ENCODE measurements at places on chromosomes 6 and 20.

- DNase-seq, result no peak
Measured at GRCh38 chr6:160519603-160520042, 144.5 kb downstream of the LPA start.

GRCh38 chr6:133369773-133370272, 128.7 kb downstream of the EYA4 start:
- DNase-seq, result no peak

DNA sequence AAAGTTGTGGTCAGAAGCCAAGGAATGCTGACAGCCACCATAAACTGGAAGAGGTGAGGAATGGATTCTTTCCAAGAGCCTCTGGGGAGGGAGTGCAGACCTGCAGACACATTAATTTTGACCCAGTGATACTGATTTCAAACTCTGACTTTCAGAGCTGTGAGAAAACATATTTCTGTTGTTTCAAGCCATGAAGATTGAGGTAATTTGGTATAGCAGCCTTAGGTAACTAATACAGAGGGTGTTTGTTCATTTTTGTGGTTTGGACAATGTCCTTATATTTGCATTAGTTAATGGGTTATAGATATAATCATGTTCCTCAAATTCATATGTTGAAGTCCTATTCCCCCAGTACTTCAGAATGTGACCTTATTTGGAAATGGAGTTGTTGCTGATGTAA, 85.4 kb upstream of the GTSF1L start:
- no peak for DNase-seq

- no peak for DNase-seq
Measured at GRCh38 chr6:34035704-34036356, 110.1 kb downstream of the GRM4 start.

DNA sequence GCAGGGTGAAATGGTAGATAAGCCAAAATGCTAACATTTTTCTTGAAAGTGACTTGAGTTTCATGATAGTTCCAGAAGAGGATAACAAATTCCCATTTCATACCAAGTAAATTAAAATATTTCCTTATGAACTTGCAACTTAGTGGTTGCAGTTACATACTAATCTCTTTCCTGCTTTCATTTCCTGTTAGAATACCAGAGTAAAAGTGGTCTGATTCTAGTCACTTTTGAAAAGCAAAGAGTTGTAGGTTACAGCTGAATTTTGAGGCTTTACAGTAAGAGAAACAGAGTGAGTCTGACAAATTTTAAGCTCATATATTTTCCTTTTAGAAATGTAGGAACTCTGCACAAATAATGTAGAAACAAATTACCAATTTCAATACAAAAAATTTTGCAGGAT, 117.4 kb downstream of the ZFAND3 start:
- DNase-seq, result no peak

DNA sequence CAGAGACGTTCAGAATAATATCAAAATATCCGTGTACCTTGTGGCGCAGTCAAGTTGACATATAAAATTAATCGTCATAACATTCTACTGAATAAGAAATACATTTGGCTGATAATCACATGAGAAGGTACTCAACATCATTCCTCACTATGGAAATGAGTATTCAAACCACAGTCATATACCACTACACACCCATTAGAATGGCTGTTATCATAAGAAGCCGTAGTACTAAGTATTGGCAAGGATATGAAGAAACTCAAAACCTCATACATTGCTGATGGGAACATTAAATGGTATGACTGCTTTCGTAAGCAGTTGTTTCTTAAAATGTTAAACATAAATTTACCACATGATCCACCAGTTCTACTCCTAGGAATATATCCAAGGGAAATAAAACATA, 244.7 kb downstream of the CDKAL1 start:
- no peak for DNase-seq

DNA sequence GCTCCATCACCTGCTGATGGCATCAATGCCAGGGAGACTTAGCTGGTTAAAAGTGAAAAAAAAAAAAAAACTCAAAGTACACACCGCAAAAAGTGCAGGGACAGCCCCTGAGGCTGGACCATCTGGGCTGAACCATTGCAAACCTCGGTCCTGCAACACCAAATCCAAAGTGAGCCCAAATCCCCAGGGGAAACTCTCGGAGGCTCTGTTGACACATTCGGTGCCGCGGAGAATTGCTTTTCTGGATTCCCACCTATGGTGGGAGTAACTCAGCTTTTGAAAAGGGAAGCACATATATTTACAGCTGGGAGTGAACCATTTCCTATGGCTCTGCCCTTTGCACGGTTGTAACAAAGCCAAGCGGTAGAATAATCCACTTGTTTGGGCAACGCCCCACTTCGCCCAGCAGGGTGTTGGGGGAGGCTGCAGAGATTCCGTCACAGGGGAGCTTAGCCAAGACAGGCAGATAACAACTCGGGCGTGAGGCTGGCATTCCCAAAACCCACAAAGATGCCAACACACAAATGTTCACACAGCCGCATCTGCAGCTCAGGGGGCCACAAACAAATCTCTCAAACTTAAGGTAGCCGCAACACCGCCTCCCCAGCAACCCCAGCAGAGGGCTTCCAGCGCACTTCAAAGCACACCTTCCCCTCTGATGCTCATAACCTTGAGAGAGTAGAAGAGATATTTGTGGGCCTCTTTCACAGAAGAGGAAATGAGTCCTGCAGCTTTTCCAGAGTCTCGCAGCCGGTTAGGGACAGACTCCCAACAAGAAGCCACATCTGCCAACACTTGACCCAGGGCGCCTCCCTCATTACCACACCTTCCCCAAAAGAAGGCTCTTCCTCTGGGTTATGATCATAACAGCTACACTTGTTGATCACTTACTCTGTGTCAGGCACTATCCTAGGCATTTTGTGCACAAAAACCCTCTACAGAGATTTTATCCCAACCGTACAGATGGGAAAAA, 11.4 kb downstream of the ZC3H12D start:
- no peak for DNase-seq

DNA sequence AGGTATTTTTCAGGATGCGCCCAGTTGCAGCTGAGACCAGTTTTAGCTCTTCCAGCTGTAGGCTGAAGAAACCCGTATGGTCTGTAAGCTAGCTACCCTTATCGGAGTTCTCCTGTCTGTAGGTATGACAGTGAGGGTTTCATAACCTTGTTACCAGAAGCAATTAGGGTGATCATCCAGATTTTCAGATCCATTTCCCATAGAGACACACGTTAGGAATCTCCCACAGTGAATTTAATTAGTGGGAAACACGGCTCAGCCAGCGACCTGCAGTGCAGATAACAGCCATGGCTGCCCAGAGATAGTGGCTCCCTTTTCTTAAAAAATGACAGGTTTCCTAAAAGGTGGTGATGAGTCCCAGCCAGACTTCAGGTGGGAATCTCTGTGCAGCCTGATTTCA, 111.1 kb downstream of the BTBD3 start:
- DNase-seq, result no peak

DNA sequence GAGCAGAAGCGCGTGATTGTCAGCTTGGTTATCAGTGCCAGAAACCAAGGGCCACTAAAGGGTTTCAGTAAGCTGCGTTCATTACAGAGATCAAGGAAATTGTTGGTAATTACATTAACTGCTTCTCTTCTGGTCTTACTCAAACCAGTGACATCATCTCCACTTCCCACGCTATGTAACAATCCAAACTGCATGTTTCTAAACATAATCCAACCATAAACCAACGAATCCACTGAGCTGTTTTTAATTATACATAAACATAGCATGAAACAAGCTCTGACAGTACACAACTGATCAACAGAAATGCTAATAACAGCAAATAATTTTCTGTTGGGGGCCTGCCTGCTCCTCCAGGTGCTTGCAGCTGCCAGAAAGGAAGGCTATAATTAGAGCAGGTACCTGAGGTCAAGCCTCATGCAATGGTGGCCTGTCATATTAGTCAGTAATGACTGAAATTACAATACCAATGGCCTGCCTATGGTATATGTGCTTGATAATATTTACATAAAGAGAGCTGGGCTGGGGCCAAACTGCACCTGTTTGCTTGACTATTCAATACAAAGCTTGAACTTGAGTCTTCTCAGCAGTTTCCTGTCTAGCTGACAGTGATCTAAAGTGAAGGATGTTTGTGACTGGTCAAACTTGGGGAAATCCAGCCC, 40.1 kb downstream of the ILRUN start:
- DNase-seq, result no peak

GRCh38 chr6:2827142-2827541, 14.5 kb downstream of the SERPINB1 start:
- DNase-seq, result no peak

DNA sequence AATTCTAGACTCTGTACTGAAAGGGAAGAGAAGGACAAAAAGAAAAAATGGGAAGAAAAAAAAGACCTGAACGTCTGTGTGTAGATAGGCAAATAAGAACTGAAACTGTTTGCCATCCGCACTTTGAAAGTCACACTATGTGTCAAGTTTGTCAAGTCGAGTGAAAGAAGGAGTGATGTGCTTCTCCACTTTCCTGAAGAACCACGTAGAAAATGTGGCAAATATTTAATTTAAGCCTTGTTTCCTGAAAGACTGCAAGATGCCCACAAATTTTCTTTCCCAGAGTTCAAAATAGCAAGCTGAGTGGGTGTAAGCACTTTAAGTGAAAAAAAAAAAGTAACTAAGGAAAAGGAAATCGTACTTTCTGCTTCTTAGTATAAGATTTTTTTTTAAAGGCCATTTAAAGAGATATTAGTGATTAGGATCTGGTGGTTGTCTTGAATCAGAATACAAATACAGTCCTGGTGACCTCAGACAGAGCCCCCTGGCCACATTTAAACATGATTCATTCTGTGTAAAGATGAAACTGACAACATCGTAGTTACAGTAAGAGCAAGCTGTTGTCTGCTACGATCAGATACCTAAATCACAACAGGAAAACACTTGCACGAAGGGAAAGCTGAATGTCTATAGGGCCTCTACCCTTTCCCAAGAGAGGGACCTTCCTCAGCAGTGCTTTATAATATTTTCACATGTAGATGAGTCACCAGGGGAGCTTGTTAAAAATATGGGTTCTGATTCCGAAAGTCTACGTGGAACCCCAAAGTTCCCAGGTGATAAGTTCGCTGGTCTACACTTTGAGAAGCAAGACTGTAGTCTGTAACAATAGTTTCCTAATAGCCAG, 102.3 kb downstream of the HIVEP2 start:
- DNase-seq, result no peak
